ENCODE measurements at places on chromosomes 12 and 14.

DNA sequence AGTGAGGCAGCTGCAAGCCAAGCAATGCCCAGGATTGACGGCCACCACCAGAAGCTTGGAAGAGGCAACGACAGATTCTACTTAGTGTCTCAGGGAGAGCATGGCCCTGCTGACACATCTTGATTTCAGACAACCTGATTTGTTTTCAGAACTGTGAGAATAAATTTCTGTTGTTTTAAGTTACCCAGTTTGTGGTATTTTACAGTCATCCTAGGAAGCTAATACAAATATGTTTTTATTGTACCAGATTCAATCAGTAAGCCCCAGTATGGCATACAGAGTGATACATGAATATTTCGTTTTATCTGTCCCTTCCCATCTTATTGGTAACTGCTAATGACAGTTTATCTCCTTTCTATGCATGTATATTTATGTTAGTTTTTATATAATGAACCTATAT lies 62.3 kb downstream of the SAMD4A start:
- DNase-seq, result no peak

DNA sequence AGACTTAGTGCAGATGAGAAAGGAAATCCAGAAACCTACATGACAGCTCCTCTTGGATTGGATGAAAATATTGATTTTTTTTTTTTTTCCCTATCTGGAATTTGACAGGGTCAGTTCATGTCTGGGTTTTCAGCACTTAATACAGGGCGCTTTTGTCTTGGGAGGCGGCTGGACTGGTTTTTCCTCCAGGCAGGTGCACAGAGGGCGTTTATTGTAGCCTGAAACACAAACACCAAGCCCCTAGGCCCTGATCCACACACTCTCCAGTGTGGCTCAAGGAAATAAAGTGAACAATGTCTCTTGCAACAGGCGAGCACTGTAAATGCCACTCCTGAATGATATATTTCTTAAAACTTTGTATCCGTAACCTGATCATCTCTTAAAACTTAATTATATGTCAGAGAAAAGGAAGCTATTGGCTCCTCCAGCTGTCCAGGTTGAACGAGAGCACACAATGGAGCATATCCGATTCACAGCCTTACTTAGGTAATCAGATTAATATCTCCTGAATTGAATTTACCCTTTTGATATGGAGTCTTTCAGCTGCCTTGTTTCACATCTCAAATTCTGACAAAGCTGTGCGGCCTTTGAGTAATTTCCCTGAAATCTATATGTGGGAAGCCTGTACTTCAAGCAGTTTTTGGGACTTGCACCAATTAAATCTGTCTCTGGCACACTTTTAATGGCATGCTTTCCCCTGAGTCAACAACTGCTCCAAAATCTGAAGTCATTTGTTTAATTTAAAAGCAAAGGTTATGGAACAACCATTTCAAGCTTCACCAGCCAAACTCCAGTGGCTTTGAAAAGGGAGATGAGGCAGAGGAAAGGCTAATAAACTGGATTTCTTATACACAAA lies 485.7 kb downstream of the ZFP36L1 start:
- no peak for DNase-seq

DNA sequence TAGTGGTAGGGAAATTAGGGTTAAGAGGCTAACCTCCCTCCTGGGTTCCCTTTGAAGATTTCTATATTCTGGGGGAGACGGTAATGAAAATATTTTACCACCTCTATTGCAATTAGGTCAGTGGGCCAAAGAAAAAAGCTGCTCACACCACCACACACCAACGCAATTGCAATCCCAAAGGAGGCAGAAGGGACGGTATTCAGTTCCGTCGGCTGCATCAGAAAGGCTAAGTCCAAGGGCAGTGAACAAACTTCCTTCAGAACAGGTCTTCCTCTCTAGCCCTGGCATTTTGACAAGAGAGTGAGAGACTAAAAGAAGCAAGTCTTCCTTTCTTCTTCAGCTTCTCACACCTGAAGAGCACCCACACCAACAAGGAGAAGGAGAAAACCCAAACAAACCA lies 51.2 kb downstream of the OTX2 start:
- no peak for DNase-seq

DNA sequence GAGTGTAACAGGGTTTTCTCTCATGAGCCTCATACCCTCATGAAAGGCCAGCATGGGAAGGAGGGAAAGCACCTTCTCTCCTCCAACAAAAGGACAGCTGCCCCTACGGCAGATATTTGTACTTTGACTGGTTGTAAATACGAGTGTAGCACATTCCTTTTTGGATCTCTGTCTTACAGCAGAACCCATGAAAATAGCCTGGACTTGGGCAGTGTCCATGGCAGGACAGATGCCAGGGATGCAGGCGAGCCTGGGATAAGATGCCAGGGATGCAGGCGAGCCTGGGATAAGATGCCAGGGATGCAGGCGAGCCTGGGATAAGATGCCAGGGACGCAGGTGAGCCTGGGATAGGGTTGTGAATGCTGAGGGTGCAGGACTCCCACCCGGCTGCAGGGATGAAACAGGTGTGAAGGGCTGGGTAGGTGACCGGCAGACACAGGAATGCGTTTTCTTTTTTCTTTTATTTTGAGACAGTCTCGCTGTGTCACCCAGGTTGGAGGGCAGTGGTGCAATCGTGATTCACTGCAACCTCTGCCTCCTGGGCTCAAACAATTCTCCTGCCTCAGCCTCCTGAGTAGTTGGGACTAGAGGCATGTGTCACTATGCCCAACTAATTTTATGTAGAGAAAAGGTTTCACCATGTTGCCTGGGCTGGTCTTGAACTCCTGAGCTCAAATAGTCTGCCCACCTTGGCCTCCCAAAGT lies 120.0 kb downstream of the BEGAIN start:
- no peak for DNase-seq

GRCh38 chr12:106211973-106212372 lies 35.8 kb downstream of the CKAP4 start:
- DNase-seq, result no peak

DNA sequence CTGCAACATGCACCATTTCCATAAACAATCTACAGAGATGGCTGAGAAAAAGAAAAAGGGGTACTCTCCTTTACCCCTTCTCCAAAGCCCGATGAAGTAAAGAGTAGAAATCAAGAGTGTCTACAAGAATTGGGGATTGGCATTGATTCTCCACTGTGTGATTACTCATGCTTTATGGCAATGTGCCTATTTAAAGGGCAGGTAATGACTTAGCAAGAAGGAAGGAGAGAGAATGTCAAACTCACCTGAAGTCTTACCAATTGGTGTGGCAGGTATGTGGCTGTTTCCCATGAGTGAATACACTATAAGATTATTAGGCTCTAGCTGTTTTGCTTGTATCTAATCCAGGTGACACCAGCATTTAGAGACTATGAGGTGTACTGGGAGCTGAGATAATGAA lies 275.3 kb downstream of the CCER1 start:
- no peak for DNase-seq

DNA sequence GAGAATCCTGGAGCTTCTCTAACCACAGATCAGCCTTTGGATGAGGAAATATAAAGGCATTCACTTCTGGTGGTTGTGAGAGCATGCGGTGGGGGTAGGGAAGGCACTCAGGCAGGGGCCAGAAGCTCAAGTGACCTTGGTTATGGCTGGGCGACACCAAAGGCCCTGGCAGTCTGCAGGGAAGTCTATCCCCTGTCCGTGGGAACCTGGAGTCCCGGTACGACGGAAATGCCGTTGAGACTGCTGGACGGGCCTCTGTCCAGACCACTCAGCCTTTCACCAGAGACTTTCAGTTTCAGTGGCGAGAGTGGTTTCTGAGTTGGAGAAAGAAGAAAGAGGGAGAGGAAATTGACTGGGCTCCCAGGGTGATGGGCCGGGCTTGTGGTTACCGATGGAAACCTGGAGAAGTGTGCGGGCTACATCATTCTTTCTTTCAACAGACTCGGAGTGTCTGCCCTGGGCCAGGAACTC lies 20.9 kb downstream of the ISCA2 start:
- no peak for DNase-seq

GRCh38 chr14:51293912-51294389 lies 53.9 kb downstream of the TMX1 start:
- DNase-seq, result no peak

- no peak for DNase-seq
Observed at GRCh38 chr12:66137937-66138336, 7.4 kb upstream of the LLPH start.

DNA sequence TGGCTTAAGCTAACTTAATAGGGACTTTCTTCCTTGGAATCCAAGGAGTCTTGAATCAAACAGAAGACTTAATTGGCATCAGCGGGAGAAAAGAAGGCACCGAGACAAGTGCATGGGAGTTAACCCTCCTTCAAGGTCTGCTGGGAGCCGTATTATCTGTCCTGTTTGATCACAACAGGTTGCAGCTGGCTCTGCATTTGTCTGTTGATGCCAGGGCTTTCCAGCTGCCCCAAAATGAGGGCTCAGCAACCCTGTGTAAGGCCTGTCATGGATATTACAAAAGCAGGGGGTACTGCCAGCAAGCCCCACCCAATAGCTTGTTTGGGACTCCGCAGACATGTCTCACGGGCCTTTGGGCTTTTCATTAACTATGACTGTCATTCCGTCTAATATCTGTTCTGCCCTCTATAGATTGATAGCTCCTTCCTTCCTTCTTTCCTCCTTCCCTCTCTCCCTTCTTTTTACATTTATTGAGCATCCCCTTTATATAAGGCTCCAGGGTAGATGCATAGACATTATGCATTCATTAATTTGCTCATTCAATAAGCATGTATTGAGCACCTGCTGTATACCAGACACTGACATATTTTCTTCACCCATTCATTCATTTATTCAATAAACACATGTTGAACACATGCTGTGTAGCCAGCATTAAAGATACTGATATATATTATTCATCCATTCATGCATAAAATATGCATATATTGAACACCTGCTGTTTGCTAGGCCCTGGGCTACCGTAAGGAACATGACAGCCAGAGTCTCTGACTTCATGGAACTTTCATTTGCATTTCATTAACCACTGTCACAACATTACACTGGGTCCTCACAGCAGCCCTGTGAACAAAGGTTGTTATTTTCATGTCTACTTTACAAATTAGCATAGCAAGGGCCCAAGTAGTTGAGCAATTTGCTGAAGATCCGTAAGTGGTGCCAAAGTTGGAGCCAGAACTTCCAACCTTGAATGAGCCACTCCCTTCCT lies 56.2 kb downstream of the SVOP start:
- DNase-seq, result no peak

DNA sequence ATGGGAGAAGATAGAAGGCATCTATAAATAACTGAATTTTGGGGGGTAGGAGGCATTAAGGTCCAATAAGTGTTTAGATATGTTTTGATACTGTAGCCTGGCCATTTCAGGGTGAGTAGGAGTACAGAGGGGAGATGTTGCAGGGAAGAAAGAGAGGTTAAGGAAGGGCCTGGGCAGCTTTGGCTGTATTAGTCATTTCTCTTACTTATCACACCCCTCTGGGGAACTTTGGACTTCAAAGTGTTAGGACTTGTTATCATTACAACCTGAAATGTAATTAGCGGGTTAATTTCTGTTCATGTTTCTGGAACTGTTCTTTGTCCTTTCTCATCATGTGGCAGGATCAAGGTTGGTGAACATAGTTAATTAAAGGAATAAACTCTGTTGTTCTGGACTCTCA lies 40.3 kb downstream of the SUSD6 start:
- no peak for DNase-seq

DNA sequence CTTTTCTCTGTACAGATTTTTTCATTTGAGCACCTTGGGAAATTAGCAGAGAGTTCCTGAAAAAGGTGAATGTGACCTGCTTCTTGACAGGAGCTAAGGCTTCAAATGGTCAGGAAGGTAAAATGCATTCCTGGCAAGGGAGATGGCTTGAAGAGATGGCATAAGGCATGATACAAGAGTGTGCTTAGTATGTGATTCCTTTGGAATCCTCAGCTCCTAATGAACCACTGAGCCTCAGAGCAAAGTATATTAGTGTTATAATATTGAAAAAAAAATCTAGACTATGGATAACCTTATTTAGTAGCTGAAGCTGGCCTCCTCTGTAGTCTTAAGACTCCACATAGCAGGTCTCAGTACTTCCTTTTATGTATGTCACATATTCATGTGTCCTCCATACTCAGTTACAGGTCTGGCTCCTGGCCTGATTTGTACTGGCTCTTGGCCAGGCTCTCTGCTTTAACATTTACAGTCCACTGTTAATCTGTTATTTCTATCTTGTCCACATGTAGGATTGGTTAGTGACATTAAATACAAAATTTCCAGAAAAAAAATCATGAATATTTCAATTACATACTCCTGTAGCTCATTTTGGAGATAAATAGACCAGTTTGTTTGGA lies 17.9 kb downstream of the TOGARAM1 start:
- no peak for DNase-seq

- no peak for DNase-seq
Observed at GRCh38 chr12:5966486-5967095, 21.5 kb upstream of the ANO2 start.

DNA sequence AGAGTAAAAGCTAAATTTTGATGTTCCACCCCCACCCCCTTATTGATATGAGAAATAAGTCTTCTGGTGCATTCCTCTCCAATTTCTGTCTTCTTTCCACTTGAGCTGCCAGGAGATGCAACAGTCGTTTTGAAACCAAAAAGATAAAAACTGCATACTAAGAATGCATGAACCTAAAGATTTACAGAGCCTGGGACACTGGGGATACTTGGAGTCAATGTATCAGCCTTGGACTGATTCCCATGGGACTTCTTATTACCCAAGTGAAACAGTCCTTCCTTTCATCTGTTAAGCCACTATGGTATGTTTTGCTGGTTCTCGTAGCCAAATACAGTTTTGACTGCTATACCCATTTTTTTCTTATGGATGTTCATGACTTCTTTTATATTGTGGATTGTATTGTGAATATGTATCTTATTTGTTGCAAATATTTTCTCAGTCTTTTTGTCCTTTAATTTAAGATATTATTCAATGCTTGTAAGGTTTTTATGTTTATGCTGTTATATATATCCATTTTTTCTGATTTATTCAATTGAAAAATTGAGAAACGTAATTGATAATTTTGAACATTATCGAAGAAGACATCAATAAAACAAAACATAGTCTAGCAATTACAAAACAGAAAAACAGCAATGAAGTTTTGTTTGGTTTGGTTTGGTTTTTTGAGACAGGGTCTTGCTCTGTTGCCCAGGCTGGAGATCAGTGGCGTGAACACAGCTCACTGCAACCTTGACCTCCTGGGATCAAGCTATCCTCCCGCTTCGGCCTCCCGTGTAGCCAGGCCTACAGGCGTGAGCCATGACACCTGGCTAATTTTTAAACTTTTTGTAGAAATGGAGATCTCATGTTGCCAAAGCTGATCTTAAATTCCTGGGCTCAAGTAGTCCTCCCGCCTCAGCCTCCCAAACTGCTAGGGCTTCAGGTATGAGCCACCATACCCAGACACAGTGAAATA lies 85.4 kb upstream of the ETV6 start:
- no peak for DNase-seq

GRCh38 chr12:69007855-69008351 lies 74.9 kb upstream of the CPM start:
- no peak for DNase-seq

Measured in activated T-cell treated with anti-CD3 and anti-CD28 coated beads, Interleukin-2, amount 50 U/mL, for 72 hours (primary cell).